T-helper 17 cell (primary cell): ENCODE measurements at places on chromosomes 11 and 22.
A peak's percentile ranks its signal among the peaks of the same experiment; 100 is the strongest.

GRCh38 chr11:95544095-95544856 is 245.3 kb downstream of the FAM76B start:
- no peak overlapping the region for H3K27ac ChIP-seq
- no peak for DNase-seq
- H3K4me3 ChIP-seq, result no peak overlapping the region
- peaks cover 2% of the 10 kb centered on the region for H3K36me3 ChIP-seq
- no peaks in the 10 kb centered on the region for H3K27me3 ChIP-seq

DNA sequence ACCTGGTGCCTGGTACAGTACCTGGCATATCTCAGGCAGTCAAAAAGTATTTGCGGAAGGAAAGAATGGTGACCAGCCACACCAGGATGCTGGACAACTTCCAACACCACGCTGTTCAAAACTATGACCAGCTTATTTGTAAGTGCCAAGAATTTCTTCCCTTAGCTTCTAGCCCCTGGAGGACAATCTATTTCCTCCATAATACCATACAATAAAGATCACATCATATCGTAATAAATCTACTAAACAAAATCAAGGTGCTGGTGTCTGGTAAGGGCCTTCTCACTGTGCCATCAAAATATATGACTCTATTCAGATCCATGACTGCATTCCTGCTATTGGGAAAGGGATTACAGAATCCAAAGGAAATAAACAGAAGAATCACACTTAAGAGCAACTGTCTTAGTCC is 51.5 kb downstream of the ALG9 start:
- H3K27me3 ChIP-seq, result no peaks in the 10 kb centered on the region
- no peak overlapping the region for H3K4me3 ChIP-seq
- H3K36me3 ChIP-seq, result peaks cover 5% of the 10 kb centered on the region
- H3K27ac ChIP-seq, result no peak overlapping the region
- peaks cover 9% of the 10 kb centered on the region for H3K4me1 ChIP-seq

DNA sequence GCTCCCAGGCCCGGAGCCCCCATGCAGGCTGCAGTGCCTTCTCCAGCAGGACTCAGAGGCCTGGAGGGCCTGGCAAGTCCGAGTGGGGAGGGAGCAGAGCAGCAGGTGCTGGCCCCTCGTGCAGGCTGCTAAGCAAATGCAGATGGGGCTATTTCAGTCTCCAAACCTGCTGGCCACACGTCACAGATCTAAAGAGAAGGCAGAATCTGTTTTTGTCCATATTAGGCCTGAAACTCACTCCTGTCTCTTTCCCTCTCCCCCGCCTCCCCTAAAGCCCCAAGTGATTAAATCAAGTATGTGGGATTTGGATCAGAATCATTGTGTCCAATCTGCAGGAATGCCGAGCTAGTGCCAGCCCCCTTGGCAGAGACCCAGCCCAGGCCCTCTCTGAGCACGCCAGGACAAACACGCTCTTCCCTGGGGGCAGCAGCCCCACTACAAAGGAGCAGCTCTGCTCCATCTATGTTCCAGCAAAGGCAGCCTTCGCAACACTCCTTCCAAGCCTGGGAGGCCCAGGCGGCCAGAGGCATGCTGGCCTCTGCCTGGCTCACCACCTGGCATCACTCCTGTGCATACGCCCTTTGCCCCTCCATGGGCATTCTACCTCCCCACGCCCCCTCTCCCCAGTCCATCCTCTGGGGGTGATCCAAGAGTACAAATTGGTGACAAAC is 26.5 kb downstream of the RPL27A start:
- no peak for DNase-seq
- peaks cover 17% of the 10 kb centered on the region for H3K27me3 ChIP-seq
- no peak overlapping the region for H3K4me3 ChIP-seq
- no peak overlapping the region for H3K27ac ChIP-seq
- no peaks in the 10 kb centered on the region for H3K36me3 ChIP-seq

GRCh38 chr11:63931045-63931444 is 7.8 kb upstream of the NAA40 start:
- H3K27me3 ChIP-seq, result no peaks in the 10 kb centered on the region
- peaks cover 3% of the 10 kb centered on the region for H3K4me1 ChIP-seq
- no peak overlapping the region for H3K27ac ChIP-seq
- no peaks in the 10 kb centered on the region for H3K36me3 ChIP-seq
- H3K4me3 ChIP-seq, result no peak overlapping the region
- no peak for DNase-seq

DNA sequence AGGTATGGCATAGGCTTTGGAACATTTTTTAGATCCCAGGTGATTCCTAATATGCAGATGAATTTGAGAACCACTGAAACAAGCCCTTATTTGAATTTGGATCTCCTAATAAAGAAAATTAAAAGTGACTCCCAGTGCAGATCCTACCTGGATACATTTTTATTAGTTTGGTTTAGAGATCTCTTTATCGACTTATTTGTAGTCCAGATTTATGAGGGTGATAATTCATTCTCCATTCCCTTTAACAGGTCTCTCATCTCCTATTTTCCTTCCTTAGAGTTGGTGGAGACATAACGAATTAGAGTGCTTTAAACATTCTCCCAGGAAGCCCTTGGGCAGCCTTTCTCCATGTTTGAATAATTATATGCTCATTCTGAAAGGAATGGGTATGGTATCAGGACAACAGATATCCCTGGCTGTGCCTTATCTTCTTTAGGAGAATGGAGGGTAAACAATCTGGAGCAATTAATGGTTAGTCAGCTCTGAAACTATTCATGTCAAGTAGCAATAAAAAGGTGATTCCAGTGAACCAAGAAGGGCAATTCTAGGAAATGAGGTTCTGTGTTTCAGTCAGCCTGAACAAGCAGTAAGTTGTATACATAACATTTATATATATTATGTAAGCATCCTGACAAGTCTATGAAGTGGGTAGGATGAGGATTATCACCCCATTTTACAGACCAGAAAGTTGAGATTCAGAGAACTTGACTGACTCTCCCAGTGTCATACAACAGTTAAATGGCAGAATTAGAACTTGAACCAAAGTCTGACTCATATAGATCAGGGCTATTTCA is 53.9 kb upstream of the RCE1 start:
- DNase-seq, result no peak
- no peaks in the 10 kb centered on the region for H3K27me3 ChIP-seq
- no peak overlapping the region for H3K27ac ChIP-seq
- peaks cover 4% of the 10 kb centered on the region for H3K4me1 ChIP-seq
- no peak overlapping the region for H3K4me3 ChIP-seq

DNA sequence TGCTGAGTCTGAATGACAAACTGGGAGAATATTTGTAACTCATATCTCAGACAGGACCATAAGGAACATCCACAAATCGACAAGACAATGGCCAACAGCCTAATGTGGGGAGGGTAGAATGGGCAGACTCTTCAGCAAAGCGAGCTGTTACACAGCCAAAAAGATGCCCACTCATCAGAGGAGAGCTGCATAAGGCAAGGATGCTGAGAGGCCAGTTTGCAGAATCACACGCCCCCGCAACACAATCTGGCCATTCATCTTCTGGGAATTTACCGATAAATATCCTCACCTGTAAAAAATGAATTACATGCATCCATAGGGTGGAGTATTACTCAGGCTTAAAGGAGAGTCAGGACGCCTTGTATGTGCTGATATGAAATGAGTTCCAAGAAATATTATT is 57.5 kb upstream of the SLC22A12 start:
- no peak overlapping the region for H3K27ac ChIP-seq
- peaks cover 3% of the 10 kb centered on the region for H3K4me1 ChIP-seq
- peaks cover 5% of the 10 kb centered on the region for H3K36me3 ChIP-seq

- no peaks in the 10 kb centered on the region for H3K36me3 ChIP-seq
- no peaks in the 10 kb centered on the region for H3K4me1 ChIP-seq
- peaks cover 11% of the 10 kb centered on the region for H3K27me3 ChIP-seq
- H3K27ac ChIP-seq, result no peak overlapping the region
Observed at GRCh38 chr11:15602785-15603567, 488.3 kb downstream of the INSC start.

DNA sequence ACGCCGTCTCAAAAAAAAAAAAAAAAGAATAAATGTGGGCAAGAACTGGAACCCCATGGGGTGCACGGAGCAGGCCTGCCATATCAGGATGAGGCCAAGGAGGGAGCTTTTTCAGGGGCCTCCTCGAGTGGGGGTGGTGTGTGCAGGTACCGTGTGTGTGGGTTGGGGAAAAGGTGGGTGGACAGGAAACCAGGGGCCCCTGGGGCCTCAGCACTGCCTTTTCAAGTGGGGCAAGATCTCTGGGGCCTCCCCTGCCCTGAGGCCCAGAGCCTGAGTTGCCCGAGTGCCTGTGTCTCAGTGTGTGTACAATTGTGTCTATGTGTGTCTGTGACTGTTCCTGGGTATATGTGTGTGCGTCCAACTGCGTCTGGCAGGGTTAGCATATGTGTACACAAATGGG is 23.8 kb downstream of the TEF start:
- no peak overlapping the region for H3K27ac ChIP-seq
- H3K27me3 ChIP-seq, result no peaks in the 10 kb centered on the region
- H3K36me3 ChIP-seq, result no peaks in the 10 kb centered on the region
- no peak for DNase-seq
- peak overlapping the region; percentile 31 for H3K4me3 ChIP-seq
- peaks cover 6% of the 10 kb centered on the region for H3K4me1 ChIP-seq

DNA sequence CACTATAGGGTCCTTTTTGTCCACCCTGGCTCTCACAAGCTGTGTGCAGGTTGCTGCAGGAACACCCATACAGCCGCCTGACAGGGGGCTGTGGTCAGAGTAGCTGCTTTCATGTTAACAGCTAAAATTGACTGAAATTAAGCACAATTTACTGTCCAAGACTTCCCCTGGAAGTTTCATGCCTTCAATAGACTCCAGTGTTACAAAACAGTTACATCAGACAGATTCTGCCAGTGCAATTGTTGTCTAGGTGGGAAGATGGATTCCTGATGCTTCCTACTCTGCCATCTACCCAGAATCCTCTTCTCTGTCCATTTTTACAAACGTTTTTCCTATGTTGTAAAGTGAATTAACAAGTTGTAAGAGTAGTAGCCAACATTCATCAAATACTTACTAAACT is 5.3 kb upstream of the TSKU start:
- peaks cover 6% of the 10 kb centered on the region for H3K36me3 ChIP-seq
- H3K27me3 ChIP-seq, result peaks cover 29% of the 10 kb centered on the region

- no peak overlapping the region for H3K4me3 ChIP-seq
- no peaks in the 10 kb centered on the region for H3K36me3 ChIP-seq
- H3K4me1 ChIP-seq, result peaks cover 3% of the 10 kb centered on the region
- no peak overlapping the region for H3K27ac ChIP-seq
- H3K27me3 ChIP-seq, result peaks cover 10% of the 10 kb centered on the region
Observed at GRCh38 chr22:35537232-35537631, 3.4 kb upstream of the RASD2 start.

DNA sequence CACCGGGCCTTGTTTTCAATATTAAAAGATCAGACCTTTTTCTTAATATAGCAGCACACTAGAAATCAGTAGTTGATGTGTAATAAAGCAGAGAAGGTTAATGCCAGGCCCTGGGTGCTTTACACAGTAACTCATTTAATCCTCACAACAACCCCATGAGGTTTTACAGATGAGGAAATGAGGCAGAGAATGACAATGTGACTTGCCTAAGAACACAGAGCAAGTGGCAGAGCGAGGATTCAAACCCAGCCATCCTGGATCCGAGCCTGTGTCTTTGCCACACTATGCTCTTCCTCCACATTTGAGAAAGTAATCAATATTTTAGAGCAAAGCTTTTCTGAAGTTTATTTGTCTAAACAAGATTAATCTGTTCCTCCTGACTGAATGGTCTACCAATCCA is 7.2 kb downstream of the JAML start:
- peaks cover 5% of the 10 kb centered on the region for H3K36me3 ChIP-seq
- H3K4me1 ChIP-seq, result peaks cover 76% of the 10 kb centered on the region
- no peaks in the 10 kb centered on the region for H3K27me3 ChIP-seq
- peak overlapping the region; percentile 91 for H3K4me3 ChIP-seq
- no peak for DNase-seq

GRCh38 chr11:121344824-121345223 is 52.3 kb downstream of the SC5D start:
- DNase-seq, result no peak
- no peak overlapping the region for H3K27ac ChIP-seq
- no peaks in the 10 kb centered on the region for H3K36me3 ChIP-seq
- peaks cover 9% of the 10 kb centered on the region for H3K4me1 ChIP-seq
- peaks cover 8% of the 10 kb centered on the region for H3K27me3 ChIP-seq
- H3K4me3 ChIP-seq, result no peak overlapping the region

- peaks cover 3% of the 10 kb centered on the region for H3K36me3 ChIP-seq
- no peak overlapping the region for H3K4me3 ChIP-seq
- DNase-seq, result no peak
- no peaks in the 10 kb centered on the region for H3K27me3 ChIP-seq
- peaks cover 7% of the 10 kb centered on the region for H3K4me1 ChIP-seq
- no peak overlapping the region for H3K27ac ChIP-seq
Observed at GRCh38 chr22:29326481-29326880, 11.0 kb upstream of the RASL10A start.

DNA sequence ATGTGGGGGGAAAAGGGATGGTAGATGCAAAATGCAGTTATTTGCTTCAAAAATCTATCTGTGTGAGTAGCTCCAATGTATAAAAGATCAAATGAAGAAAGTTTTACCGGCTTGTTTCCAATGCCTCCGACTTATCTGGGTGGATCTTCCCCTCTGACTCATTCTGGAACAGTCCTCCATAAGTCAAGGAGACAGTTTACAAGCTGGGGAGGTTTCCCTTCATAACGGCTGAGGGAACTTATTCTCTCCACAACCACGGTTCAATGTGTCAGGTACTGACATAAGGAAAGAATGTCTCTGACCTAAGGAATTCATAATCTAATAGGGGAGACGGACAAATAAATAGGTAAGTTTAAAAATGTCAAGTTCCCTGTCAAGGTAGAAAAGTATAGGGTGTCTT is 49.7 kb upstream of the BIRC3 start:
- peaks cover 6% of the 10 kb centered on the region for H3K27me3 ChIP-seq
- H3K27ac ChIP-seq, result peak overlapping the region; percentile 89
- peaks cover 2% of the 10 kb centered on the region for H3K36me3 ChIP-seq
- H3K4me3 ChIP-seq, result peak overlapping the region; percentile 49

- H3K4me1 ChIP-seq, result no peaks in the 10 kb centered on the region
- no peak for DNase-seq
- H3K4me3 ChIP-seq, result no peak overlapping the region
- no peaks in the 10 kb centered on the region for H3K36me3 ChIP-seq
- H3K27ac ChIP-seq, result no peak overlapping the region
Observed at GRCh38 chr11:110654456-110654855, 57.8 kb downstream of the ARHGAP20 start.

DNA sequence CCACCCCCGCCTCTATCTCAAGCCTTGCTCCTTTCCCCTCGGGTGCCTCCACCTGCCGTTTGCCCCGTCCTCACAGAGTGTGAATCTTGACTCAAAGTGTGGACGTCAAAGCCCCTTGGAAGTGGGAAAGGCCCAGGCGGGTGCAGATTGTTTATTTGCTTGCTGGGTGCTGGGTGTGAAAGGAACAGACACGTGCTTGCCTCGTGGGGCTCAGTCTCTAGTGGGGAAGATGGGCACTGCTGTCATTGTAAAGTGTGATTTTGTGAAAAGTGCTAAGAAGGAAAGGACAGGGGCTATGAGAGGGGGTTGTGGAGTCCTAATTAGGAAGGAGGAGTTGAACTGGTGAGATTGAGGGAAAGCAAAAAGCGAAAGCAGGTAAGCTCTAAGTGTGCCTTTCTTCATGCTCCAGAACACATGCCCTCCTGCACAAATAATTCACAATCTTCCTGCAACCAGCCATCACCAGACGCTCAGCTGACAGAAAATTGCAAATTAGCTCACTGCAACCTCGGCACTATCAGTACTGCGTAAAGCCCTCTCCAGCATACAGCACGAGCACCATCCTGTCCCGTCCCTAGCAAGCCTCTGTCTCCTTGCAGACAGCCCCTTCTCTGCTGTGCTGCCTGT is 9.7 kb upstream of the GCAT start:
- peaks cover 4% of the 10 kb centered on the region for H3K27me3 ChIP-seq
- H3K4me3 ChIP-seq, result no peak overlapping the region
- H3K27ac ChIP-seq, result no peak overlapping the region
- no peak for DNase-seq

- H3K36me3 ChIP-seq, result no peaks in the 10 kb centered on the region
- peak overlapping the region; percentile 88 for H3K4me3 ChIP-seq
- peaks cover 4% of the 10 kb centered on the region for H3K27me3 ChIP-seq
- DNase-seq, result peak; percentile 12
- H3K4me1 ChIP-seq, result peaks cover 30% of the 10 kb centered on the region
- peak overlapping the region; percentile 86 for H3K27ac ChIP-seq
Observed at GRCh38 chr11:3056296-3057068, 741 bp downstream of the CARS1 start.
